Astrocyte of the spinal cord (primary cell): ENCODE measurements at places on chromosomes 1 and 21.

DNA sequence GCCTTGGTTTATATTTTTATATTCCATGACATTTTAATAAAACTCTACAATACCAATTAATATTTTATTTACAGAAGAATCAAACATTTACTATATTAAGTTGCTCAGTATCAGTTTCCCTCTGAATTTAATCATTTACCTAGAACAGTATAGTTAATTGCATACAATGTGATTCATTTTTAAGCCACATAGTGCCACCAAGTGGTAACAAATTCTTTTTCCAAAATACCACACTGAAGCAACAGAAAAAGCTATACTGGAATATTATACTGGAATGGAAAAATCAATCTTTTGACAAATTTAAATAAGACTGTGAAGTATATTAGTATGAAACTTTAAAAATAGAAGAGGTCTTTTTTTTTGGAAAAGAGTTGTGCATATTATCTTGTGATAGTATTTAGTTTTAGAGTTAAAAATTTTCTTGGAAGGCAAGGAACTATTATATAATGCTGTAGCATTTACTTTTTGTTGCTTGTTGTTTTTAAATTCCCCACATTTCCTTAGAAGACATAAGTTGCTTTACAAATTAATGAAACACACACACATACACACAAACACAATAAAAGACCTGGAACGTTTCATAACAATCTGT, 57.3 kb downstream of the ZNF644 start:
- DNase-seq, result peak; percentile 31

- peak; percentile 70 for DNase-seq
These were observed 8.0 kb upstream of the RLF start for GRCh38 chr1:40153073-40153770.

- DNase-seq, result no peak
These were observed 691 bp upstream of the SELENBP1 start for GRCh38 chr1:151373196-151373595.

DNA sequence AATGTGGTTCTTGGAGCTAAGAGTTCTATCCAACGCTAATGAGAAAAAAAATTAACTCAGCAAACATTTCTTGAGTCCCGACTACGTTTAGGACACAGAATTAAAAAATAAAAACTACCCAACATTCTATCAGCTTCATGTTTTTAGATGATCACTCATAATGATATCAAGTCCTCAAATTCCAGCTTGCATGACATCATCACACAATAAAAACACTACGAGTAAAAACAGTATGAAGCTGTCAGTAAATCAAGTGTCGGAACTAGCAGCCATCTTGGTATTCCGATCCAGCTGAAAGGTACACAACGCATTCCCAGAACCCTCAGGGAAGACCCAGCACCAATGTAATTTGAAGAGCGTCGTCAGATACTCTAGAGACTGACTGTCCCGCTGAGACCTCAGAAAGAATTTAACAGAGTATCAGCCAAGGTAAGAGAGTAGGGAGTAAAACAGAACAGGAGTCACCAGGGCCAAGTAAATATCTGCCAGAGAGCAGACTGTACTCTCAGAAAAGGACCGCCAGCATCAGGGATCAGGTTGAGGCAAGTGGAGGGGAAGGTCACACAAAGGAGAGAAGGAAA, 57.0 kb downstream of the NRIP1 start:
- no peak for DNase-seq

- DNase-seq, result peak; percentile 48
These were observed at the start of gene PRRX1 for GRCh38 chr1:170664093-170664827. Gene PRRX1, plus strand, starts transcription at chr1:170664131. Its CDS starts 88 bp downstream, at chr1:170664219.

- no peak for DNase-seq
These were observed 112.0 kb downstream of the PDE4B start for GRCh38 chr1:65904681-65905083.

GRCh38 chr1:244097523-244098405, 46.7 kb downstream of the ZBTB18 start:
- DNase-seq, result no peak

DNA sequence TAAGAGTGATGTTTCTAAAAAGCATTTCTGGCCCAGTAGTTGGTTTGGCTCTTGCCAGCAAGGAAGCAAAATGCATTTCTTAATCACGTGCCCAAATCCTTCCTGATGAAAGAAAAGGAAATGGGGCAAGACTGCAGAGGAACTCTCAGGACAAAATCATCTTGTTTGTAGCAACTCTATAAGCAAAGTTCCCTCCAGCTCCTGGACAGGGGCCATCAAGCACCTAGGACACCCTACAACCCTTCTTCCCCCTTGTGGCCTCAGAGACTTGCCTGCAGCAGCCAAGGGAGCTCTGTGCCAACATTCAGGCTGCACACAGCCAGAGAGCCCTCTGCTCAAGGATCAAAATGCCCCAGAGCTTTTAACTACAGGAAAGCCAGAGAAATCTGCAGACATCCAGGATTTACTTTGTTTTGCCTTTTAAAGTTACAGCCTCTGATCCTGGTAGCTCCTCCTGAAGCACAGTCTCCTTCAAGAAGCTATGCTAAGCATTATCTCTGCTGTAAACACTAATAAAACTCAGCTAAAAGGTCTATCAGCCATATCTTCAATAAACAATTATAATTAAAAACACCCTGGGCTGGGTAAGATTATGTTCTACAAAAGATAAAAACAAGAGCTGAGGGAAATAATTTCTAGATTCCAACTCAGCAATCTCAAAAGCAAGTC, 105.0 kb downstream of the KIAA0319L start:
- peak; percentile 38 for DNase-seq

- no peak for DNase-seq
These were observed 114.4 kb upstream of the SLC45A1 start for GRCh38 chr1:8203551-8203950.

- no peak for DNase-seq
These were observed 1.5 kb downstream of the TMEM201 start for GRCh38 chr1:9590201-9590600.

DNA sequence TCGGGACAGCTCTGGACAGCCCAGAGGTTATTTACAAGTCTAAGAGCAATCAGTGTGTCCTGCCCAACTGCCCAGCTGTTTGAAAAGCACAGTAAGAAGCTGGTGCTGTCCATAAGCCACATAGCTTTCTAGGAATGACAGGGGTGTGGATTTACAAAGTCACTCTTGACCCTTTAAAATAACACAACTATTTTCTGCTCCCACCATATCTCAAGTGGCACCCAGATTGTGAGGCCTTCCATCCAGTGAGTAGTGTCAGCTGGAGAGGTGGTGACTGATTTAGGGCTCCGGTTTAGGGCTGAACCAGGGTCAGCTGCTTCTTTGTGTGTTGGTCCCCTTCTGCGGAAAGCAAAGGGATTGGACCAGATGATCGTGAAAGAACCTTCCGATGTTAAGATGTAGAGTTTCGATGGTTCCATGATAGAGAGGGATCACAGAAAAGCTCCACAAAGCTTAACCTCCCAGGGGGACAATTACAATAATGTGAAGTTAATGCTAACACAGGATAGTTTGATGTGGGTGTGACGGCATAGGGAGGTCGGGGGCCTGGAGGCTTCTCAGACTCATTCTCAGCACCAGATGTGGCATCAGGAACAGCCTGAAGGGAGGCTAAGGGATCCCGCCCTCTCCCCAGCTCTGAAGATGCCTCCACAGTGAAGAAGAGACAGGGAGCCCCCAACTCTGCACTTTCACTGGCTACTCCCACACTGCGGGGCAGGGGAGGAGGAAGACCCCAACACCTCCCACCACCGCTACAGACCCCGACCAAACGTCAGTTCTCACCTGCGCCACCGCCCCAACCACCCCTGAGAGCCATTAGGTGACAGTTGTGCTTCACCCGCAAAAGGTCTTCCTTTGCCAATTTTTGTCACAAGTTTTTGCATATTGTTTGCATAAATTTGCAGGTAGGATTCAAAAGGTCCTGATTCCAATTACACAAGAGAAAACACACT, 40.6 kb downstream of the LRRC3 start:
- DNase-seq, result no peak

- peak; percentile 18 for DNase-seq
These were observed 23.4 kb upstream of the TSPAN2 start for GRCh38 chr1:115112496-115113375.

DNA sequence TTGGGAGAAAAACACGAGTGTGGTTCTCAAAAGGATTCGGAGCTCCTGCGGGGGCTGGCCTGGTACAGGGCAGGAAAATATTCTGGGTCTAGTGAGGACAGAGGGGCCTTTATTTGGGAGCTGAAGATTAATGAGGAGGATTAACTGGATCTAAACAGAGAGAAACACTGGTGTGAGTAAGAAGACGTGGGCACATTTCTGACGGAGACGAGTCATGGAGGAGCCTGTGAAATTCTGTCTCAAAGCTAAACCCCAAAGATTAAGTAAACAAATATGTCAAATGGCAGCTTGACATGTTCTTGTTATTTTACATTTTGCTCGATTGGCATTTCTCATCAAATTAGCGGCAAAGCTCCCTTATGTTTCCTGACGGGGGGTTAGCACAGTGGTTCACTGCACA, 12.8 kb downstream of the PROK1 start:
- no peak for DNase-seq

- no peak for DNase-seq
These were observed 9.4 kb upstream of the NHLH1 start for GRCh38 chr1:160357286-160358002.

DNA sequence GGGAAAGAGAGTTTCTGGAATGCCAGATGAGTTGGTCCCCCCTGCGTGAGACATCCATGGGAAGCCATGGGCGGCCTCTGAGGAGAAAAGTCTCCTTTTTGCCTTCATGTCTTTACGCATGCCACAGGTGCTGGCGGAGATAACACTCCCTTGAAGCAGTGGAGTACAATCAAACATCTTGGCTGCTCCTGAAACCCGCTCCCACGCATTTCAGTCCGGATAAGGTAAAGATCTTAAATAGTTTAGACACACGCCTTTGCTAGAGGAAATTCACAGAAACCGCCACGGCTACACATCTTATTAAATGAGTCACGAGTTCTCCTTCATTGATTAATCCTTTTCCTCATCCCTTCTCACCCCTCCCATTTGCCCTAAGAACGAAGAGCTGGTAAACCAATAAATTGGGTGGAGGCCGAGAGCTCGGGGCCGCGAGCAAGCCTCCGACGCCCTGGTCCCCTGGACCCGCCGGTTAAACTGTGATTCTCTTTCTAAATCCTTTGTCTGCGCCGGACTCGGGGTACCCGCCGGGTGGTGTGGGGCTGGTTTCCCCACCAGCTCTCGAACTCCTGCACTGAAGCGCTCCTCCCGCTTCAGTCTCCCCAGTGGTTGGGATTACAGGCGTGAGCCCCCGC, 6.6 kb upstream of the ZNF669 start:
- DNase-seq, result no peak

GRCh38 chr21:32336711-32337110, 38.1 kb downstream of the MRAP start:
- peak; percentile 52 for DNase-seq

DNA sequence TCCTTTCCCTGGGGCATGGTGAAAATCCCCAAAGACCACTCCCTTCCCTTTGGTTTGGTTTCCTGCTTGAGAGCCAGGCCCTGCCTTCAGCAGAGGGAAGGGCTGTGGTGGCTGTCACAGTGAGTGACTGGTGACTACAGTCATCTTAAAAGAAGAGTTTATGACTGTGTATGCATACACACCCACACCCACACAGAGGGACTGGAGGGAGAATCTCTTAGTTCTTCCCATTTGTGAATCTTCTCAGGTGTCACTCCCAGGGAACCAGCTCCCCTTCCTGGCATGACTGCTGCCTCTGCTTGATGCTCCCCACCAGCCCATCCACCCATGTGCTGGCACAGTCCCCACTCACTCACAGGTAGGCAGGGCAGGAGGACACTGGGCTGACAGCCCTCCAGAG, 3.9 kb upstream of the KCNA2 start:
- DNase-seq, result no peak

GRCh38 chr1:19361611-19362147, 49.6 kb downstream of the SLC66A1 start:
- peak; percentile 43 for DNase-seq
